ENCODE measurements at places on chromosomes 12 and 14. TPM values are rescaled to one million over a fixed set of nuclear protein-coding genes. Genes with fewer than 3 reads are reported as not detected.

Gene RBP5
- total RNA-seq: 0.48 TPM

Gene HHIPL1
- total RNA-seq: not detected

Gene KCNH3
- 2.4 TPM for total RNA-seq

Gene CLEC7A
- total RNA-seq: not detected

Gene ADCY6
- 0.03 TPM for total RNA-seq

Gene NELL2
- total RNA-seq: 71.9 TPM

Gene GPHN
- total RNA-seq: 14.8 TPM

Gene PRPH
- not detected for total RNA-seq

Gene NUAK1
- not detected for total RNA-seq

Gene NEK9
- total RNA-seq: 83.2 TPM

Gene TAS2R31
- 3.4 TPM for total RNA-seq

Gene RFX4
- total RNA-seq: not detected

Gene AKAP3
- total RNA-seq: 2.3 TPM

Gene HCAR3
- total RNA-seq: not detected

Gene VDR
- total RNA-seq: 13.4 TPM

Gene OTOGL
- total RNA-seq: not detected

Gene TMEM229B
- total RNA-seq: 12.2 TPM

Gene CCDC198
- not detected for total RNA-seq

Gene KRT81
- not detected for total RNA-seq

Gene SDR9C7
- not detected for total RNA-seq

Gene LRRC23
- total RNA-seq: 3.0 TPM

Gene IL22
- not detected for total RNA-seq

Gene ATP2A2
- 114 TPM for total RNA-seq

Gene PARPBP
- 18.9 TPM for total RNA-seq

All from activated naive CD4-positive, alpha-beta T cell treated with anti-CD3 and anti-CD28 coated beads, Interleukin-2, amount 10 ng/mL, durations not matched to agents 5 hours and 36 hours (primary cell).